ENCODE measurements at places on chromosomes 12 and 14.

DNA sequence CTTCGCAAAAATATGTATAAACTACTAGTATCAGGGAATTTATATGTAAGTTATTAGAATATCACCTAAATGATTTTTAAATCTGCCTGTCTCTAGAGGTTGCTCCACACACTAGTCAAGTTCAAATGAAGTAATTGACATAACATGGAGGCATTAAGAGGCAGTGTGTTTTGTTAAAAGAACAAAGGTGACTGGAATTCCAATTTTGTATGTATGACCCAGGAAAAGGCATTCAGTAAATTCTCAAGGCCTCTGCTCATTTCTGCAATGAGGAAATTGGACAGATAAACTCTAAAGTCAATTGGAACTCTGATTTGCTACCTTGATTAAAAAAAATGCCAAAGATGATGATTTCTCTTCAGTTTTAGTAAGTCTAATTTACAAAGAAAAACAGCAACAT, 117.1 kb downstream of the NAV3 start:
- no peak for DNase-seq

GRCh38 chr14:68160779-68161546, 341.4 kb downstream of the RAD51B start:
- DNase-seq: no peak

GRCh38 chr14:43898687-43899086, 608.4 kb downstream of the FSCB start:
- DNase-seq: no peak

DNA sequence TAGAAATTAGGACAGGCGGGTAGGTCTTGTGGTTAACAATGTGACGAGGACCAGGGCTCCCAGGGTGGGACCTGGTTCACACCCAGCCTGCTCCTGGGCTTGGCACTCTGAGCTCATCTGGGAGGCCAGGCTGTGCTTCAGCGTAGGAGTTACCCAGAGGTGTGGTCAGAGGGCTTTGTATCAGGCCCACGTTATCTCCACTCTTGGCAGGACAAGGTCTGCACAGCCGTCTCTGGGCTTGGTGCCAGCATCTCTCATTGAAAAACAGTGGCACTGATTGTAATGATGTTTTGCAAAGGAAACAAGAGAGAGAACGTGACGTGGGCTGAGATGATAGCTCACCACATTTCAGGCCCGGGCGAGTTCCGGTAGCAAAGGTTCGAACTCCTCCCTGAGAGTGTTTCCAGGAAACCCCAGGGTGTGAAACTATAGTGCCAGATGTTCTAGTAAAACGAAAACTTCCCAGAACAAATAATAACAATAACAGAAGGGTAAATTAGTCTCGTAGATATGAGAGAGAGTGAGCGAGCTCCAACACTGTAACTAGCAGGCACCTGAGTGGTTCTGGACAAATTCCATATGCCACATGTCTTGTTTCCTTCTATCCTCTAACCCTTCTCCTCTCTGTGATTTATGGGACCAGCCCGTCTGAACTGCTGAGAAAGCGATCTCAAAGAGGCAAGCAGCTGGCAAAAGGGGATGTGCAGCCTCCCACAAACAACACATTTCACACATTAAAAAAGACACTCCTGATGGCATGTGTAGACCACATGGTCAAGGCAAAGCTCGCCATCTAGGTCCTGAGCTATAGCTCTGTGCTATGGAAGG, 227.3 kb downstream of the KTN1 start:
- no peak for DNase-seq

DNA sequence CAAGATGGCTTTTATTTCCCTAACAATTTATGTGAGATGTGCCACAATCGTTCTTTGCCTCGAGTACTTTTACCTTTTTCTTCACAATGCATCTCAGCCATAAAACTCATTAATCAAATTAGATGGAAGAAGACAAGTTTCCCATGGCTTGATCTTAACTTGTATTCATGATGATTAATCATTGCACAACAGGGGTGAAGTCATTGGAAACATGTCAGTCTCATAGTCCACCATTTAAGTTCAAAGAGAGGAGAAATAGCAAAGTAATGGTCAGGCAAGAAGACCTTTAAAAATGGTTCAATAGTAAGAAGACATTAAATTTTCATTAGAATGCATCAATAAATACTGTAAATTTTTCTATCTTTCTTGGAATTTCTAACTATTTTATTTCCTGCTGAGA, 136.3 kb downstream of the FOXG1 start:
- no peak for DNase-seq

DNA sequence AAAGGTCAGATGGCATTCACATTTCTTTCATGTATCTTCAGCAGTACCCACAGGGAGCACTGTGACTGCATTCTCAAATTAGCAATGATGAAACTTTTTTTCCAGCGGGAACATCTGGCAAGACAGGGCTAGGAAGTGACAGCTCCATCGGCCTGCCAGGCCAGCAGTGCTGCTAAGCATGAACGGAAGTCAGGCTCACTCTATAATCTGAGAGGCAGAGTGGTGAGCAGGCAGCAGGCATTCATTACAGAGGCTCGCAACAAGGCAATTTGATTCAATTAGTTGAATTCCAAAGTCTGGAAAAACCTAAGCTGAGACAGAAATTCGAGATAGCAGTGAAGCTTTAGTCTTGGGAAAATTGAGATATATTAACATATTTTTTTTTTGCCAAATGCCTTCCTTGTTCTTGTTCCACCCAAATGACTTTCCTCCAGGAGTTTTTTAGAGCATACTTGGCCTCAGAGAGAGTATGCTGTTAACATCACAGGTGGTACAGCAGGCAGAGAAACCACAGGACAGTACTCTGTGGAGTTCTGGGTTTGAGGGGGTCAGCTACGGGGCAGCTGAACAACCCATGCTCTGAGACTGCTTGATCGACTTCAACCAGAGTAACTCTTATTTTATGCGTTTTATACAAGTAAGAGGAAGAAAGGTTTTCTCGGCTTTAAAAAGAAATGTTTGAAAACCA, 414.9 kb downstream of the APAF1 start:
- no peak for DNase-seq

DNA sequence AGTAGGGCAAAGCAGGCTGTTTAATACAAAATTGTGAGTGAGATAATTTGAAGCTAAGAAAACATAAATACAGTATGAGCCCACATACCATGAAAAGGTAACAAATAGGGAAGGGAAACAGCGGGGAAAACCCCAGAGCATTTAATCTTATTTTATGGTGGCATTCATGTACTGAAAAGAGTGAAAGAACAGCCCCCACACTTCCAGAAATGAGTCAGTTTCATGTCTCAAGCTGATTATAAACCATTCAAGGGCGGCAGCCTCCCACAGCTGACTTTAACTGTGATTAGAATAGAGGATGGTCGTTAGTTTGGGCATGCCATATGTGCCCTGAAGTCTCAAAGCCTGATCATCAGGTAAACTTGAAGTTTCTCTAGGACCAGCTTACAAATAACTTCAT, 64.5 kb downstream of the FOXG1 start:
- DNase-seq: peak; percentile 7

DNA sequence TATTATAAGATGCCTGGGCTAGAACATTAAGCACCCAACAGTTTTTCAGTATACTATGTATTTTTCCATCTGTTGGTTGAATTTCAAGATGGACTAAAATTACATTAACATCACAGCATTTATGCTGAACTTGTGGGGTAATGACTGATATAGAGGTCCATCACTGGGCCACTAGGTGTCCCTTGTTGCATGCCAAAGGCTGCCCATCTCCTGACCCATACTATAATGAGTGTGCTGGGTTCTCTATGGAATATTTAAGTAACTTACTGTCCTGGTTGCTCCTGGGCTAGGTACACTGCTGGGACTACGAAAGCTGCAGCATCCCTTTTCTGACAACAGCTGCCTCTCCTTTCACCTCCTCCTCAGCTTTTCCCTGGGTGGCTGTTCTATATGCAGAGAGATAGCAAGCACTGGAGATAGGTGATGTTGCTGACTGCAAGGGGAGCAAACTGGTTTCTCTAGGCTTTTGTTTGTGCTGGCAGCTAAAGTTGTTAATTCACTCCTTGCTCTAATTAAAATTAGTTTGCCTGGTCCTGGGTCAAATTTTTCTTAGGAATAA, 138.6 kb upstream of the TRHDE start:
- DNase-seq: no peak

GRCh38 chr14:30990770-30991169, 34.7 kb upstream of the AP4S1 start:
- DNase-seq: no peak

DNA sequence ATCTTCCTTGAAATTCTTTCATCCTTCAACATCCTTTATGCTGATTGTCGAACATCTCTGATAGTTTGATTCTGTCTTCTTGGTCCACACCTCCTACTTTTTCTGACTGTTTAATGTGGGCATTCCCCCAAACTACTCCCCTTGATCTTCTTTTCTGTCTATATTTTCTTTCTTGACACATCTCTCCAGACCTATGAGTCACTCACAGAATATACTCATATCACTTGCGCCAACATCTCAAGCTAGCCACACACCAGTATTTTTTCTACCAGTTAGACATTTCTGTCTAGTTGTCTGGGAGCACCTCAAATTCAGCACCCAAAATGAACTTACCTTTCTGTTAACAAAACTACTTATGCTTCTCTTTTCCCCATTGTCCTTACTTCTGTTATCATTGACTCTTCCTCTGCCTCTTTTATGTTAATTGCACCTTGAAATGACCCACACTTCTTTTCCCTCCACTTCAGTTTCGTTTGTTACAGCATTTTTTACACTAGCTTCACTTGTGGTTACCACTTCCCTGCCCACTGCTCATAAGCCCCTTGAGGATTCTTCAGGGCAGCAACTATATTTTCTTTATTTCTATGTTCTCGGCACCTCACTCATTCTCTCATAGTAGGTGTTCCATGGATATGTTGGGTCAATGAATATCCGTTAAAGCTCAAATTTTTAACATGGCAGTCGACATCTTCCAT, 33.5 kb downstream of the TSHR start:
- no peak for DNase-seq

DNA sequence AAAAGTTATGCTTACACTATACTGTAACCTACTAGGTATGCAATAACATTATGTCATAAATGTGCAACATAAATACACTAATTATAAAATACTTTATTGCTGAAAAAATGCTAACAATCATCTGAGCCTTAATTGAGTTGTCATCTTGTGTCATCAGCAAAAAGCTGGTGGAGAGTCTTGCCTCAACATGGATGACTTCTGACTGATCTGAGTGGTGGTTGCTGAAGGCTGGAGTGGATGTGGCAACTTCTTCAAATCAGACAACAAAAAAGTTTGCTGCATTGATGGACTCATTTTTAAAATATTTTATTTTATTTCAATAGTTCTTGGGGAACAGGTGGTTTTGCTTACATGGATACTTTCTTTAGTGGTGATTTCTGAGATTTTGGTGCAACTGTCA, 93.9 kb upstream of the AMN1 start:
- DNase-seq: no peak

- DNase-seq: peak; percentile 11
These were observed 224.1 kb downstream of the ASCL1 start for GRCh38 chr12:103181366-103182152.

DNA sequence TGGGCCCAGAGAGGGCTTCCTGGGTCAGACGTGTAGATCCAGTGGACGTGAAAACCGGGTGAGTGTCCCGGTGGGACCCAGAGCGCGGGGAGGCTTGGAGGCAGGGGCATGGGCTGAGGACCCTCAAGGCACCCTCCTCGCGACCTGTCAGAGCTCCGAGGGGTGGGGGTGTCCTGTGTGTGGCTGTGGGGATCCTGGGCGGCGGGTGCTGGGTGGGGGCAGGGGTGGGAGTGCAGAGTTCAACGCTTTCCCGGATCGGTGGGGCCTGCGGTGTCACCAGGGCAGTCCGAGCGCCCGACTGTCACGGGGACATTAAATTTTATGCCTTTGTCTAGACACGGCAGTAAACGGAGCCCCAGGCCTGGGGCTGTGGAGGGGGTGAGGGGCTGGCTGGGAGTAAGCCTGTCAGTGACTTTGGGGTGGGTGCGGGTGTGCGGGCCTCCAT, 1.0 kb downstream of the TMEM121 start:
- DNase-seq: no peak

DNA sequence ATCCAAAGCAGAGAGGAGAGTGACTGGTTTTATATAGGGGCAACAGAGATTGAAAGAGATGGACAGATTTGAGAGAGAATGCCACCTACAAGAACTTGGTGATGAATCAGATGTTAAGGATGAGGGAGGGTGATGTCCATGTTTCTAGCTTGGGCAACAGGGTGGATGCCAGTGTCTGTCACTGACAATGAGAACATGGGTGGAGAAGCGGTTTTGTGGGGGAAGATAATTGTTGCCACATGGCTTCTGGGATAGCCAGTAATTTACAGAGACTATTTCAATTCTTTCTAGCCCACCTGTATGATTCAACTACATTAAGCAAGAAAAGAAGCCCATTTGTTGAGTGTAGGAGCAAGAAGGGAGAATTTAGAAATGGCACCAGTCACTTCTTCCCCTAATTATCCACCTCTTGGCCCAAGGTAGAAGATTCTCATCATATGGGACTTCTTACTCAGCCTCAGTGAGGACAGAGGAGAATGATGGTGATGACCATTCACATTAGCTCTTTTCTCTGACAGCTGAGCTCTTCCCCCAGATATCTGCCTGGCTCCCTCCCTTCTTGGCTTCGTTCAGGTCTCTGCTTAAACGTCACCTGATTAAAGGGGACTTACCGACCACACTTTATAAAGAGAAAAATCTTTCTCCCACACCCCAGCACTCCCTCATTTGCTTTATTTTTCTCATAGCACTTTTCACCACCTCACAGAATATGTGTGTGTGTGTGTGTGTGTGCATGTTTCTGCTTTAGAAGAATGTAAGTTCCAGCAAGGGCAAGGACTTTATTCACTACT, 117.8 kb downstream of the DUSP6 start:
- no peak for DNase-seq

DNA sequence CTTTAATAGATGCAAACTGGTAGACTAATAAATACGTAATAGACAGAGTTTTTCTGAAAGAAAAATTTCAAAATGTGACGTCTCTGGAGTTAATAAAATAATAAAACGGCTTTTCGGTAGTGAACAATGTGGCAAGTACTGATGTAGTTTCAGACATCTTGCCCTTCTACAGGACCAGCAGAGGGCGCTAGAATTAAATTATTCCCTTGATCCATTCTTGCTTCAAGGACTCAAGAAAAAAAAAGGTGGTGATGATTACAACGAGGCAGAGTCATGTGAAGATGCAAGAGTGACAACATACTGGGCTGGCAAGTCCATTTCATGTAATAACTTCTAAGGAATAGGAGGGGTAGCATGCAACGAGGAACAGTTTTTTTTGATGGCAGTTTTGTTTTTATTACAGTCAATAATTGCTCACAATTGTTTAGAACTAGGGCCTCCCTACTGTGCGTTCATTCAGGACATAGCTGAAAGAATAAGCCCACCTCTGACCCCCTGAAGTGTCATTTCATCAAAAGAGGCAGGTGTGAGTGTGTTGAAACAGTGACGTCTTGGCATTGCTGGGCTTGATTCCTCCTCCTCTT, 101.0 kb upstream of the GZMB start:
- no peak for DNase-seq

DNA sequence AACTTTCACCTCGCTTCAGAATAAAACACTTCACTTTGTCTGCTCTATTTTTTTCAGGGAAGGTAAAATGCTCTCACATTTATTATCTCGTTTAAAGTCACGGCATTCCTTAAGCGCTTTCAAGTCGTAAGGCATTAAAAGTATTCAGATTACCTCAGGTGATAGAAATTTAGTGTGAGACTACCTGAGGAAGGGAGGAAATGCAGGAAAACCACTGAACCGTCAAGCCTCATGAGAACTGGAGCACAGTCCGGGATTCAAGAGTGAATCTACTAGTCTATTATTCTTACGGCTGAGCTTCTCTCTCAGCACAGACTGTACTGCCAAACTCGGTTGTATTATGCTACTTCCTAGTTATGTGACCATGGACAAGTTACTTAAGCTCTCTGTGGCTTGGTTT, 8.3 kb upstream of the PPFIBP1 start:
- no peak for DNase-seq

Data from GM18507 (cell line).